ENCODE measurements at places on chromosomes 3 and 15.

DNA sequence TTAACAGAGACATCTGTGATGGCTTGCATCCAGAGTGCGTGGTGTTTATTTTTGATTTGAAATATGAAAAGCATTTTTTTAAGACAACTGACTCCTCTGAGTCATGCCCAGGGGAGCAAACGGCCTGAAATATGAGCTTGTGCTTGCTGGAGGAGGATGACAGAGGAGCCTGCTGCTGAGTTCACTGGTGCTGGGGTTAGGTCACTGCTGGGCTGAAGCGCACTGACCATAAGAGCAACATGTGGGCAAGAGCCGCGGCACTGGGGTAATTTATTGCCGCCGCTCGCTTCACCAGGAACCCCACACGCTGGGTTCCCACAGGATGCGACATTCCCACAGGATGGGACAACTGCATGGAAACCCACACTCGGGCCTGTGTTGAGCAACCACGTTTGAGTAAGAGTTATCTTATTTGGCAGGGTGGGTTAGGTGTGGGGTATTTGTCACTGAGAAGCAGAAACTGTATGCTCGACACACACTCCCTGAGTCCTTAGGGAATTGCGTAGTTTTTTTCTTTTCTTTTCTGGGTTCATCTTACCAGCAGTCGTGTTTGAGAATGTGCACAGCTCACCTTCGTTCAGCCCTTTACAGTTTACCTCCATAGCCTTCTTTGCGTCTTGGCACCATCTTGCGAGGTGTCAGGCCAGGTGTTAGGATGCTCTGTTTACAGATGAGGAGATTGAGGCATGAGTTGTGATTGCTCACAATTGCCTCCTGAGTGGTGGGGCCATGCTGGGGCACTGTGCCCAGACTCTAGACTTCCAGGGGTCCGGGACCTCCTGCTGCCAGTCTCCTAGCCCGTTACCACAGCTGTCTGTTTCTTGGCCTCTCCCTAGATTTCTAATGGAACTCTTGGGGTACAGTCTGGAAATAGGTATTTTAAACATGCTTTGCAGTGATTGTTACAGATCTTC lies 60.4 kb downstream of the SMAD3 start:
- peak; percentile 85 for DNase-seq

GRCh38 chr3:176953106-176954060 lies 243.9 kb downstream of the TBL1XR1 start:
- peak; percentile 64 for DNase-seq

GRCh38 chr3:31959951-31960792 lies 20.9 kb downstream of the OSBPL10 start:
- peak; percentile 42 for DNase-seq

DNA sequence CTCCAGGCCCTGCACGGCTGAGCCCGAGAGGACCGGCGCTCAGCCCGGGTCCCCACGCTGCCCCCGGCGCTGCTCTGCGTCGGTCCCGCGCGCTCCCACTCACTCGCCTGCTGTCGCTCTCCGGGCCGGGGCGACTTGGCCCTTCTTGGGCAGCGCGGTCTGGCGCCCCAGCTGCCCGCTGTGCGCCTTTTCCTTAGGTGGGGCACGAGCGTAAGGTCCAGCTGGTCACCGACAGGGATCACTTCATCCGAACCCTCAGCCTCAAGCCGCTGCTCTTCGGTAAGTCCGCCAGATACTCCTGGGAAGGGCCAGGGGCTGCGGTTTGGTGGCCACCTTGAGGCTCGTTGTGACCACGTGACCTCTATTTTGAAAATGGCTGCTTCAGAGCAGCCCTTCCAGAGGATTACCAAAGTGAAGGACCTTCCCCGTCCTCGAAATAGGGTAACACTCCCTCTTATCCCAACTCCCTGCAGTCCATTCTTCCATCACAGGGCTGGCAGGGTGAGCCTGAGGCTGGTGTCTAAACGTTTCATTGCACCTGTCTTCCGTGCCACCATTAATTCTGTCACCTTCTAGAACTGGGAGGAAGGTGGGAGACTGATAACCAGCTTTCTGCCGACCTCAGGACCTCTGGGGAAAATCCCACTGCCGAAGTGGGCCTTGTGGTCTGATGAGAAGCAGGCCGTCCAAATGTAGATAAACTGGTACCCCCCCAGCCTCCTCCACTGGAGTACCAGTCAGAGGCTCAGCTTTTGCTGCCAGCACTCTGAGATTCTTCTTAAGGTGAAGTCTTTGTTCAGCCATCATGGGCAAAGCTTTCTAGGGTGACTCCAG lies 812 bp downstream of the P4HTM start:
- DNase-seq, result no peak

- no peak for DNase-seq
These were observed 58.7 kb downstream of the ESYT3 start for GRCh38 chr3:138492980-138493675.

GRCh38 chr15:101494251-101494796 lies 4.8 kb upstream of the PCSK6 start:
- DNase-seq, result no peak

GRCh38 chr15:88127432-88127790 lies 129.1 kb downstream of the NTRK3 start:
- DNase-seq, result no peak

DNA sequence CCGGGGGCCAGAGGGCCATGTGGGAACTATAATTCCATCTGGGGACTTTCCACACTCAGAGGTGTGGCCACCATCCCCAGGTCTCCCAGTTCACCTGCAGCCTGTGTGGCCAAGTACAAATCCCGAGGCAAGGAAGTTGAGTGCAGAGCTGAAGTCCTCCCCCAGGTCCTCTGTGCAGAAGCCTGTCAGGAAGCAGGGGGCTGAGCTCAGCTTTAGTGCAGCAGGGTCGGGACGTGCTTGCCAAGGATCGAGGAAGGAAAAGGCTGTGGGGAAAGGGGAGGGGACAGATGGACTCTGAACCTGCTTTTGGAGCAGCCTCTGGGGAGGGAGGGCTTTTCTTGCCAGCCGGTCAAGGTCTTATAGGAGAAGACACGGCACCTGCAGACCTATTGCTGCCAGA lies 67.7 kb downstream of the CHRNA7 start:
- DNase-seq, result no peak

GRCh38 chr15:58182460-58183163 lies 44.4 kb downstream of the AQP9 start:
- DNase-seq, result peak; percentile 31

DNA sequence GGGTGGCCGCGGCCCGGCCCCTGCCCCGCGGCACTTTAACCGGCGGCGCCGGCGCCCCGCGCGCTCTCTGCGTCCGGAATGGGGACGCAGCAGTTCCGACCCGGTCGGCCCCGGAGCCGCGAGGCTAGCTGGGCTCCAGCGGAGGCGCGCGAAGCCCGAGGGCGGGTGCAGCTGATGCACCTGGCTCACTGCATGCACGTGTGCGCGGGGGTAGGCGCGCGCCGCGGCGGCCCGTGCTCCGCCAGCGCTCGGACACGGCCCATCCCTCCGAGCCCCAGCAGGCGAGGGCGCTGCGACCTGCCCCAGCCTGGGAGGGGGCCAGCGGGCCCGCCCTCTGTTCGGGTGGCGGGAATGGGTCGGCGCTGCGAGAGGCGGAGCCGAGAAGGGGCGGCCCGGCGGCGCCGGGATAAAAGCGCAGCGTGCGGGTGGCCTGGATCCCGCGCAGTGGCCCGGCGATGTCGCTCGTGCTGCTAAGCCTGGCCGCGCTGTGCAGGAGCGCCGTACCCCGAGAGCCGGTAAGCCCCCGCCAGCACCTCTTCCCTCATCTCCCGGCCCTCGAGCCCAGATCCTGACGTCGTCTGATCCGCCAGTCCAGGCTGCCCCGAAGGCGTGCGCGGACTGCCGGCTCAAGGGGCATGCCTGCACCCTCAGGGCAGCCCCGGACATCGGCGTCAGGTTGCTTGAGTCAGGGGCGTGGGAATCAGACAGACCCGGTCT lies at the start of the genes CHDH and IL17RB:
CHDH (minus strand) TSS at position 286 of the 717 bp plus-strand sequence. CDS start 22,411 bp downstream, outside the sequence.
IL17RB (plus strand) TSS at position 435 of the 717 bp plus-strand sequence; CDS start at position 456, 21 bp downstream.
- DNase-seq, result peak; percentile 21

DNA sequence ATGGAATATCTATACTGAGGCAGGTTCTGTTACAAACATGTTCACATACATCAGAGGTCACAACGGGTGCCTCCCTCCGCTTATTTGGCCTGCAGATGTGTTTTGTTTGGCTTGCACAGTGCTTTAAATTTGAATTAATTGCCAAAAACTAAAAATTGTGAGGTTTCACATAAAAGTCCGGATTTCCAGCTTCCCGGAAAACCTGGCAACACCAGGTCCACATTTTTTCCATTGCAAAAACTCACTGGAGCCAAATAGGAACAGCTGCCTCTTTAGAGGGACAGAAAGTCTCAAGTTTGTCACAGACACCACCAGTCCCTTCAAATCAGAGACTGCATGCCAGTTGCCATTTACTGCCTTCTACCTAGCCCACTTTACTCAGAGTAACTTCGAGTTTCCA lies 205.9 kb upstream of the MDFIC2 start:
- DNase-seq, result no peak

DNA sequence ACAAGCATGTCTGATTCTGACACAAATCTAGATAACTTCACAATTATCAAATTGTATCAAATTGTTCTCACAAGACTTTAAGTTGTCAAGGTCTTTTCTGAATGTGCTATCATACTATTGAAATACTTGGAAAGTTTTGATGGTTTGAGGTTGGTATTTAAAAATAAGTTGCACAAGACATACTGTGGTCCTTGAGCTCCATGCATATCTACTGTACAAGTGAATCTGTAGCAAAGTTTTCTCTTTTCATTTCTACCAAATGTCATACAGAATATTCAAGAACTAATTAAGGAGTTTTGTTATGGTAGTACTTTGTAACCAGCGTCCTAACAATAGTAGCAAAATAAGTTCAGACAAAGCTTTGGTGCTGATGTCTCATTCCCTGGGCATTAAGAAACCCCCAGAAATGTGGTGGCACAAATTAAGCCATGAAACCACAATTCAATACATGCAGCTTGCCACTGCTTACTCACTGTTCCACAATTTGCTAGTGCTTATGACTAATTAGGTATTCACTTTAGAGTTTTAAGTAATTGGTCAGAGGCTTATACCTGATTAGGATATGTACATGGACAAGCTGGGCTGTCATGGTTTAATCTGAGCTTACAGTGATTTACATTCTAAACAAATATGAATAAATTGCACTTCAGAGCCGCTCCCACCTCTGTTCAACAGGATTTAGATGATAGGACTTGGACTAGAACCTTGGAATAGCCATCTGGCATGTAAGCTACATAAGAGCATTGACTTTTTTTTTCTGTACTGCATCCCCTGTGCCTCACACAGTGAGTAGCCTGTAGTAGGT lies 8.8 kb downstream of the TBC1D23 start:
- DNase-seq, result peak; percentile 76

GRCh38 chr15:54812383-54812782 lies 384.4 kb downstream of the RSL24D1 start:
- no peak for DNase-seq

- DNase-seq, result no peak
These were observed 699.1 kb downstream of the MCTP2 start for GRCh38 chr15:94930441-94930840.

DNA sequence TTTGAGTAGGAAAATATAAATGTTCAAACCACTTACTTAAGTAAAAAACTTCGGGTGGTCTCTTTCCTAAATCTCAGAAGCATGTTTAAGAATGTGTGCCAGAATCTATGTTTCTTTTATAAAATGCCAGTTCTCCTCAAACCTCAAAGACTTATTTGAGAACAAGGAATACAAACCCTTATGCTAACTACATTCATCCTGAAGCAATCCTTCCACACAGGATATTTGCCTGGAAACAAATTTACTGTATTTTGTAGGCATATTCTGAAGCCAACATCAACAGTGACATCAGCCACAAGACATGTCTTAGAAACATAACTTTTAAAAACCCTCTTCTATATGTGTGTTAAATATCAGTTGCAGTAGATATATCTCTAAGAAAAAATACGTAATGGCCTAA lies 1077.0 kb downstream of the ROBO1 start:
- no peak for DNase-seq

DNA sequence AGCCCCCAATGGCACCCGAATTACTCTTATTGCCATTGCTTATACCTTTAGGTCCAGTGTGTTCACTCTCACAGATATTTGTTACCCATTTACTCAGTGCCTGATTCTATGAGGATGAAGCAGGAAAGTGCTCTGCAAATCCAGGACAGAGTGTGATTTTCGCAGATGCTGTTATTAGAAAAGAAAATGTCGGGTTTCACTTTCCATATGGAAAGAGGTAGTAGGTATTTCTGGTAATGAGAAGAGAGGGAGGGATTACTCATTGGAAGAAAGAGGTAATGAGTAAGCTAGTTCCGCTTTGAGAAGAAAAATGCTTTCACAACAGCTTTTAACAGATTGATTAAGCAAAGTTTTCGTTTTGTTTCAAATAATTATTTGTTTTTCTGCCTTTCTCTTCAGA lies 336.3 kb upstream of the CFAP20DC start:
- no peak for DNase-seq

- peak; percentile 46 for DNase-seq
These were observed at the start of gene TTLL3 for GRCh38 chr3:9809615-9810432. TSS of gene TTLL3 (plus strand) at chr3:9810262. CDS start at chr3:9810662, 400 bp downstream.
